CD4-positive, alpha-beta T cell treated with Interleukin-10 for 1 hour (primary cell): ENCODE measurements at places on chromosomes 5 and 9.

GRCh38 chr9:16119261-16120230 is 566.7 kb downstream of the CCDC171 start:
- DNase-seq: no peak

DNA sequence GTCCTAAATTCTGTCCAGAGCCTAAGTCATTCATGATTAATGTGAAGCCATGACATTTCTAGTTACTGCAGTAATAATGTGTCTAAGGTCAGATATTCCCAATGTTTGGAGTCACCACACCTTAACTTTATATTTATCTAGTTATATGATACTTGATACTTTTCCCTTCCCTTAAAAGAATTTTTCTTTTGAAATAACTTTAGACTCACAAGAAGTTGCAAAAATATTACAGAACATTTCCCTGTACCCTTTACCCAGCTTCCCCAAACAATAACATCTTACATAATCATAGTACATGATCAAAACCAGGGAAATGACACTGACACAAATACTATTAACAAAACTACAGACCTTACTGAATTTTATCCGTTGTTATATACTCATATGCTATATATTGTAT is 150.0 kb upstream of the GNA14 start:
- no peak for DNase-seq

- no peak for DNase-seq
Observed at GRCh38 chr9:114273461-114273881, 49.4 kb upstream of the ORM1 start.

DNA sequence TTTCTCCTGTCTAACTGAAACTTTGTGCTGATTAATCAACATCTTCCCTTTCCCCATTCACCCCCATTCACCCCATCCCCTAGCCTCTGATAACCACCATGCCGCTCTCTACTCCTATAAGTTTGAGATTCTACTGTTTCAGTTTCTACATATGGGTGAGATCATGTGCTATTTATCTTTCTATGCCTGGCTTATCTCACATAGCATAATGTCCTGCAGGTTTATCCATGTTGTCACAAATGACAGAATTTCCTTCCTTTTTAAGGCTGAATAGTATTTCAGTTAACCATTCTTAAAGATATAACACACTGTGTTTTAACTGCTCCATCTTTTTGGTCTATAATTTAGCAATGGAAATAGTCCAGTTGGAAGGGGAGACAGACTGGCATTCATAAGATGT is 205.1 kb downstream of the SNCAIP start:
- DNase-seq: no peak

DNA sequence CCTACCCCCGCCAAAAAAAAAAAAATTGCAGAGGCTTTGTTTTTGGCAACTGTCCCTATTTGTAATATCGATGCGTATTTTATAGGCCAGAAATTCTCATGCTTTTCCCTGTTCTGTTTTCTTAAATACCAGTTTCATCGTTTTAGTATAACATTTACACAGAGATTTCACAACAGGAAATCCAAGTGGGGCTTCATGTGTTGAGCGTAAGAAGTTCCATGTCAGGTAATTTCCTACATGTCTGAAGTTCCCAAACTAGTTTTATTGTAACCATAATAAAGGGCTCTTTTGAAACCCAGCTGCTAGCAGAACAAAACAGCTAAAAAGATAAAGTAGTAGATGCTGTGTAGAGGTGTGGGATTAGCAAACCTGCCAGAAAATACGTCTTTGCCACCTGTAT is 4.2 kb downstream of the SMC5 start:
- no peak for DNase-seq

- no peak for DNase-seq
Observed at GRCh38 chr5:106757672-106758071, 913.1 kb downstream of the EFNA5 start.

GRCh38 chr5:89951876-89952275 is 457.7 kb downstream of the CETN3 start:
- DNase-seq: no peak

GRCh38 chr5:159550951-159551350 is 220.7 kb upstream of the IL12B start:
- DNase-seq: no peak

DNA sequence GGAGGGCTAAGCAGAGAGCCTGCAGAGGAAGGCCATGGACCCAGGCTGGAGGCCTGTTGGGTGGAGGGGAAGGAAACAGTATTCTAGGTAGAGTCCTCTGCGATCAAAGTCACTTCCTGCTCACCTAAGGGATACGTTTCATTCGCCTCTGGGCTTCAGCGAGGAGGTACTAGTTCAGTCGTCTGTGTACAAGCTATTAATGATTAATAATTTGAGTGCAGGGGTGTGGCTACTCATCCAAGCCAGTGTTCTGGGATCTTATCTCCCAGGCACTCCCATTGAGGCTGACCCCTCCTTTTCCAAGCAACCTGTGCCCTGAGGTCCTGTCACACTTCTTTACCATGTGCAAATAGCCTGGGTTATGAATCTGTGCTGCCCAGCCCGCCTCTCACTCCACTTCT is 25.2 kb downstream of the RALGPS1 start:
- DNase-seq: no peak

DNA sequence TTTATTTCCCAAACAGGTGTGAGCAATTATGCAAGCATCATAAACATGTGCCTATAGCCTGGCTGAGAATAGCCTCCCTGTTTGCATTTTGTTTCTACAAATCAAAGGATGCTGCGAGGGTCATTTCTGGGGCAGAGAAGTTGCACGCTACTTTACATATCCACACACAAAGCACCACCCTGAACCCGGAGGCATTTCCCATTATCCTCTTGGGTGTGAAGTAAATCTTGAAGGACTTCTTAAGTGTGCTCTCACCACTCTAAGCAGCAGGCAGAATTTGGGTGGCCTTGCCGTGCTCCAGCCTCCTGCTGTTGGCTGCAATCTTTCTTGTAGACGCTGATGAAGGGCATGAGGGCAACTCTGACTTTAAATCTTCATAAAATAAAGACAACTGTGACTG is 124.0 kb upstream of the TLE4 start:
- no peak for DNase-seq

GRCh38 chr9:87007711-87008366 is 60.5 kb upstream of the GAS1 start:
- DNase-seq: no peak

GRCh38 chr9:86731511-86732063 is 215.7 kb downstream of the GAS1 start:
- DNase-seq: no peak

- DNase-seq: no peak
Observed at GRCh38 chr9:137302449-137303150, 529 bp upstream of the NRARP start.

DNA sequence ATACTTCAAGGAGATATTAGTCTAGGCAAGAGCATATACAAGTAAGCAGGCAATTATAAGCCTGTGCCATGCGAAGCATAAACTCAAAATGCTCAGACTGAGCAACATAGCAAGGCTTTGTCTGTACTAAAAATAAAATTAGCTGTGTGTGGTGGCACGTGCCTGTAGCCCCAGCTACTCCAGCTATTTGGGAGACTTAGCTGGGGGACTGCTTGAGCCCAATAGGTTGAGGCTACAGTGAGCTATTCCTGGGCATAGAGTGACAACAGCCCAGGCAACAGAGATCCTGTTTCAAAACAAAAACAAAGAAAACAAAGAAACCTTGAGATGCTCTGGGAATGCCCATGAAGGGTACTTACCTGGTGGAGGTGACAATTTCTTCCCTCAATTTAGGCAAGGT is 130.5 kb upstream of the ZNF608 start:
- DNase-seq: no peak
